ENCODE measurements at places on chromosomes 5 and 9.

DNA sequence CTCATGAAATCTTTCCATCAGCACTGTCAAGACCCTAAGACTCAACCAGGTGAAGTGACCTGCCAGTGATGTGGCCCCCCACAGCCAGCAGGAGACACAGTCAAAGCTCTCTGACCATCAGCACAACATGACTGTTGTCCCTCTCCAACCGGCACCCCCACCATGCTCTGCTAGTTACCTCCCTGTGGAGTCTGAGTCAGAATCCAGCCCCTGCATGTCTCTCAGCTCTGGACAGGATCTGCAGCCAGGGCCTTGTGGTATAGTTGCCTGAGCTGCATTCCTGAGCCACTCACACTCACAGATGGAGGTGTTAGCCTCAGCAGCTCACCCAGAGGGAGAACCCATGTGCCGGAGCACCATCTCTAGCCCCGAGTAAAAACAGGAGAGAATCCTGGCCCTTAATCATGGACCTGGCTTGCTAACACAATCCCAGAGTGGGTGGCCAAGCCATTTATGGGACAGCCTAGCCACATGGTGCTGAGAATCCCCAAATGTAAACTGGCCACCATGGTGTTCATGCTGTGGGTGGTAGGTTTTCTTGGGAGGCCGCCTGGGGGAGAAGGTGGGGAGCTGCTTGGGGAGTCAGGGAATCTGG lies 237.8 kb downstream of the PAPPA start:
- DNase-seq: no peak

- DNase-seq: no peak
These were observed 183.2 kb upstream of the POU5F2 start for GRCh38 chr5:93924628-93925027.

DNA sequence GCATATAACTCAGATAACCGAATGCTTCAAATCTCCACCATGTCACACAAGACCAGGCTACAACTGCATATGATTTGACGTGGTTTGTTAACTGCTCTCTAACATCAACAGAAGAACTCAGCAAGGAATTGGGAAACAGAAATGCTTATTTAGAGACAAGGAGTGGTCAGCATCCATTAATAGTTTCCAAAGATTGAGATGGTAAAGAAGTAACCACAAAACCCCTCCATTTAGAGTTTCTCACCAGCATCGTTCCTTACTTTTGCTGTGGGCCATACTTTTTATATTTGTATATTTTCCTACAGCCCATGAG lies 25.2 kb downstream of the DPYSL3 start:
- no peak for DNase-seq

- DNase-seq: no peak
These were observed 222.6 kb downstream of the EBF1 start for GRCh38 chr5:158877124-158877581.

DNA sequence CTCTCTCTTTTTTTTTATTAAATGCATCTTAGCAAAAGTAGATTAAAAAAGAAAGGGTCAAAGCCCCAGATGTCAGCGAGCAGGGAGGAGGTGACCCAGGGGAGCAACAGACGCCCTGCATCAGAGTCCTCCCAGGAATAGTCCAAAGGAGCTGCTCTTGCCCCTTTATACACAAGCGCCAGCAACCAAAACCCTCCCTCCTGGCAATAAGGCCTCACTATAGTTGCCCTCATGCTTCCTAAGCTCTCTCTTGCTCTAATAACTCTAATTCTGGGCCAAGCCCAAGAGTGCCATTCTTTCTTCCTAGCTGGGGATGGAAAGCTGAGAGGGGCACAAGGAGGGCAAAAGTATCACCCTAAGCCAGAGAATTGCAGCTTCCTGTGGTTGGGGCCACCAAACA lies 26.3 kb downstream of the PCDHGC5 start:
- no peak for DNase-seq

DNA sequence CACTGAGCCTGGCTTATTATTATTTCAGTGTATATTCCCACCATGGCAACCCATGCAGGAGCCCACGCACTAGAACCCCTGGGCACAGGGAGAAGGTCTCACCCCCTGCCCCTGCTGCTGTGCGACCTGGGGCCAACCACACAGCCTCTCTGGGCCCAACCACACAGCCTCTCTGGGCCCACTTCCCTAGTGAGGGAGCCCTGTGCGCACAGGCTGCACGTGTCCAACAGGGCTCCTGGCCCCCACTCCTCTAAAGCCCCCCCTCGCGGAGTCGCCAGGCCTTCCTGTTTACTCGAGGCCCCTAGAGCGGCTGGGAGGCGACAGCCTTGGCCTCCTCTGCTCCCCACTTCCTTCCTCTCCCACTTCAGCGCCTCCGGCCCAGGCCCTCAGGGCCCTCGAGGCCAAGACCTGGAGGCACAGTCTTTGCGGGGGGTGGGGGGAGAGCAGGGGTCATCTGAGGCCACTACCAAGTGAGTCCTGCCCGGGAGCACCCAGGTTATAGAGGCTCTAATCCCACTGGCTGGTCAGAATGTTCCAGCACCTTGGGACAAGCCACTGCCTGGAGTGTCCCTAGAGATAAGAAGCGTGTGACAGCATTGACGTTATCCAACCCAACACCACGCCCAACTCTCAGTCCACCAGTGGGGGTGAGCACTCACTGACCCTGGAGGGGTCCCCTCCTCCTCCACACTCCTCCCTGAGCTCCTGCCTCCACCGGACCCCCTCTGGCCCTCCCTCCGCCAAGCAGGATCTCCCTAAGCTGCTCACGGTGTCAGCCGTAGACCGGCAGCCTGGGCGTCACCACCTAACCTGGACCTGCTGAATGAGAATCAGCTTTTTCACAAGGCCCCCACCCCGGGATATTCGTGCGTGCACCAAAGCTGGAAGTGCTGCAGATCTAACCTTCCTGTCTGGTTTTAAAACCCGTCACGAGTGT lies 7.9 kb upstream of the ENG start:
- no peak for DNase-seq

GRCh38 chr9:114098021-114098935 lies 814 bp downstream of the KIF12 start:
- no peak for DNase-seq

DNA sequence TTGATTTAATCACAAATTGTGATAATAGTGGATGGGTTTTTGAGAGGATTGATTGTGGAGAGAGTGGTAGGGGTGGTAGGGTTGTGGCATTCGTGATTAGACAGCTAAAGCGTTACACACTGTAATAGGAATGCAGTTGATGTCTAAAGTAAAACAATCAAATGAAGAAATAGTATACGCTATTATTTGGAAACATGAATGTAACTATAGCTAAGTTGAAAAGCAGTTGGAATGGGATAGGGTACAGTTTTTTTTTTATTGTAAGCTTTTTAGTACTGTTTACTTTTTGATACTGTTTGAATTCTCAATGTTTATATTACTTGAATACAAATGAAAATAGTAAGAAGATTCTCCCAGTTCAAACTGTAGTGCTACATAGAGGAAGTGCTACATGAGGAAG lies 51.8 kb downstream of the RANBP17 start:
- DNase-seq: no peak

- no peak for DNase-seq
These were observed 39.7 kb downstream of the NDUFS6 start for GRCh38 chr5:1840741-1841521.

GRCh38 chr5:95274011-95274410 lies 10.9 kb downstream of the MCTP1 start:
- no peak for DNase-seq

GRCh38 chr5:81601919-81602318 lies 149.0 kb downstream of the SSBP2 start:
- DNase-seq: no peak

- no peak for DNase-seq
These were observed 40.6 kb downstream of the TNFSF8 start for GRCh38 chr9:114889802-114890224.

DNA sequence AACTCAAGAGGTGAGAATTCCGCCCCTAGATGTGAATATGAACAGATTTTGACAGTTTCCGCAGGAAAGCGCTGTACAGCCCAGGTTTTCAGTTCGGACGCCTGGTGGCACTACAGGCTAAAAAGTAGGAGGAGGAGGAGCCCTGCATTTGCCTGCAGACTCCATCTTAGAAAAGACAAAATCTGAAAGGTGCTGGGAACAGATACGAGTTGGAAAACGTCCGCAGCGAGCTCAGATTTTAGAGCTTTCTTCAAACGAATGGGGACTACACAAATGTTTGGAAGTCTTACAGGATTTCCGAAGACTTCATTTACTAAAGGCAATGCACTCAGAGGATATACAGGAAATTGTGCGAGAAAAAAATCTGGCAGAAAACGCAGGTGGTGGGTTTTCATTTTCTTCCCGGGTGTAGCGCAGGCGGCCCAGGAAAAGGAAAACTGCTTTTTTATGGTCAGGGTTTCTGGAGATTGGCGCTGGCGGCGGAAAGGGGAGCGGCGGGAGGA lies 9.9 kb upstream of the PCDHB2 start:
- no peak for DNase-seq

GRCh38 chr5:118314931-118315330 lies 673.4 kb downstream of the DTWD2 start:
- DNase-seq: no peak

DNA sequence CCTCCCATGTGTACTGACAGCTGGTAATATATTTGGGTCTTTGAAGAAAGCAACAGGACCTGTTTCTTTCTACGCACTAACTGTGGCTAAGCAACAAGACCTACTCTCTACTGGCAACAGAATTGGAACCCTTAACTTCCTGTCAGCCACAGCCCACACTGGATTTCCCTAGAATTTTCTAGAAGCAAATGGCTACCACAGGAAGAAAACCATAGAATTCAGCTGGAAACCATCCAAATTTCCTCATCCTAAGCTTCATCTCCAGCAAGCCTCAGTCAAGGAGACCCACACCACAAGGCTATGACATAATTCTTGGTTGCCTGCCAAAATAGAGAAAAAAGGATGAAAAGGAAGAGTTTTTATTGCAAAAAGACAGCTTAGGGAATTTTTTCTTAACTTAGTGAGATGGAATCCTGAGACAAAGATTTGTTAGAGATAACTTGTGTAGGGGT lies 171.8 kb upstream of the TNC start:
- no peak for DNase-seq

GRCh38 chr5:106545325-106545724 lies 1125.4 kb downstream of the EFNA5 start:
- DNase-seq: no peak

GRCh38 chr9:123544007-123544827 lies 188.2 kb downstream of the CRB2 start:
- no peak for DNase-seq

- no peak for DNase-seq
These were observed 4.8 kb downstream of the LHX2 start for GRCh38 chr9:124016175-124017050.

DNA sequence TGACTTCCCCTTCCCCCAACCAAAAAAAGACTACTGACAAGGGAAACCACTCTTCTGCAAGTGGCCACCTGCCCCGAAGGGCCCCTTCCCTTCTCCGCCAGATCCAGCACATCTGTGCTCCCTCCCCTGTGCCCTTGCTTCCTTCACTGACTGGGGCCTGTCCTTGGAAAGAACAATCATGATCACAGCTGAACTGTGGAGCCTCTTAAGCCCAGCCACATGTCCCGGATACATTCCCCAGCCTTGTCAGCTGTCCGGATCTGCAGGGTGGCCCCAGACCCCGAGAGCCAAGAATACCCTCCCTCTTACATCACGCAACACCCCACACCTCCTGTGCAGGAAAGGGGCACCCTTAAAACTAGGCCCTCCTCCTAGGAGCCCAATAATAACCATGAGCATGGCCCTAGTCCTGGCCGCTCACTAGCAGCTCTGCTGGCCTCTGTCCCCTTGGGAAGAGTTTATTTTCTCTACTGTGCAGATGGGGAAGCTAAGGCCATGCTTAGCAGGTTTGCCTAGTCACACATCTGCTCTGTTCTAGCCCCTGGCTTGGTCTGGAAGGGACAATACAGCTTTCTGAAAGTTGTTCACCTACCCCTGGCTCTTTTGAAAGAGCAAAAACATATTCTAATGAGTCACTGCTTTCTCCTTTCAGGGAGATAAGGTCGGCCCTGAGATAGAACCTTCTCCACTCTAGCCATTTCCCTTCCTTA lies 3.8 kb downstream of the SPRY4 start:
- DNase-seq: no peak

DNA sequence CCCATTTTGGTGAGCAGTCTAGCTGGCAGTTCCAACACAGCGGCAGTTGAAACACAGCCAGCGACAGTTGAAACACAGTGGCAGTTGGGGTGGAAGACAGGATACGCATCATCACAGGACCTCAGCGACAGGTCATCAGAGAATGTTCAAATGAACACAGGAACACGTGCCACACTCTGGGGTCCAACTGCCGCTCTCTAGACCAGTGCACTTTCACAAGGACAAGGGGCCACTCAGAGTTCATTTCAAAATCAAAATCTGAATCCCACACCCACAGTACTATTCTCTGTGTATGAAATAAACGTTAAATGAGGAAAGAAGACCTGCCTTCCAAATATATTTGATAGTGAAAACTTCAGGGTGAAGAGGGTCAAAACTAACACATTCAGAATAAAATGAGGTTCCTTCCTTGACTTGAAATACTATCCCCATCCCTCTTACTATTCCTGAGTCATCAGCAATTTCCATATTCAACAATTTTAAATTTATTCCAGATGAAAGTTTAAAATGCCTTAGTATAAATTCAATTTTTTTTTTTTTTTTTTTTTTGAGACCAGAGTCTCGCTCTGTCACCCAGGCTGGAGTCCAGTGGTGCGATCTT lies 53.0 kb upstream of the SIMC1 start:
- DNase-seq: no peak

DNA sequence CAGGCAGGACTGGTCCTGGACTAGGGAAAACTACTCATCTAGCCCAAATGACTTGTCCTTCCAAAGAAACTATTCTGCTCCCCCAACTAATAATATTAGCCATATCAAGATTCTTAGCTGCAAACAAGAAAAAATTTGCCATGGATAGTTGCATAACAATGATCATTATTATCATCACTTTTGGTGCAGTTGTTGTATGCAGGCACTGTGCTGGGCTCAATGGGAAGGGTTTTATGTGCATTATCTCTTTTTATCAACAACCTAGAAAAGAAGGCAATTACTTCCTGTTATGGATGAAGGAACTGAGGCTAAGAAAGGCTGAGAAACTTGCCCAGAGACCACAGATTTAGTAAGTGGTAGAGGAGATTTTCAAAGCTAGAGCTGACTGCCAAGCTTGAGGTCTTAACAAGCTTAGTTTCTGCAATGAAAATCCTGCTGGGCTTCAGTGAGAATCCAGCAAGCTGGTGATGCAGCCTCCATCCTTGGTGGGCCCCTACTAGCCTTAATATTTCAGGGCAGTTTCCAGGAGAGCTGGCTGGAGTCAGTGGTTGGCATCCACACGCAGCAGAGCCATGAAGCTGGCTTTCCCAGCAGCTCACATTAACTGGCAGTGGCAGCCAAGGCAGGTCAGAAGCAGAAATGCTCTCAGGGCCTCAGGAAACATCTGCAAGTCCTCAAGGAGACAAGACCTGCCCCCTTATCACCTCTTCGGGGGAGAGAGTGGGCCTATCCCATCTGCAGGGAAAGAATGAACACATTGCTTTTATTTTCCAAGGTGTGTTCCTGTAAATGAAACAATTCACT lies 20.5 kb upstream of the MEGF9 start:
- DNase-seq: no peak

- no peak for DNase-seq
These were observed 86.2 kb upstream of the DHFR start for GRCh38 chr5:80740999-80741398.

- no peak for DNase-seq
These were observed 290.1 kb upstream of the WWC1 start for GRCh38 chr5:168001318-168001717.

- DNase-seq: no peak
These were observed 36.5 kb downstream of the LAMC3 start for GRCh38 chr9:131045300-131046092.
